Fibroblast of skin of right biceps (primary cell): ENCODE measurements at places on chromosomes 5 and 9.

GRCh38 chr5:162484095-162484494 lies 416.5 kb downstream of the GABRG2 start:
- DNase-seq: no peak

DNA sequence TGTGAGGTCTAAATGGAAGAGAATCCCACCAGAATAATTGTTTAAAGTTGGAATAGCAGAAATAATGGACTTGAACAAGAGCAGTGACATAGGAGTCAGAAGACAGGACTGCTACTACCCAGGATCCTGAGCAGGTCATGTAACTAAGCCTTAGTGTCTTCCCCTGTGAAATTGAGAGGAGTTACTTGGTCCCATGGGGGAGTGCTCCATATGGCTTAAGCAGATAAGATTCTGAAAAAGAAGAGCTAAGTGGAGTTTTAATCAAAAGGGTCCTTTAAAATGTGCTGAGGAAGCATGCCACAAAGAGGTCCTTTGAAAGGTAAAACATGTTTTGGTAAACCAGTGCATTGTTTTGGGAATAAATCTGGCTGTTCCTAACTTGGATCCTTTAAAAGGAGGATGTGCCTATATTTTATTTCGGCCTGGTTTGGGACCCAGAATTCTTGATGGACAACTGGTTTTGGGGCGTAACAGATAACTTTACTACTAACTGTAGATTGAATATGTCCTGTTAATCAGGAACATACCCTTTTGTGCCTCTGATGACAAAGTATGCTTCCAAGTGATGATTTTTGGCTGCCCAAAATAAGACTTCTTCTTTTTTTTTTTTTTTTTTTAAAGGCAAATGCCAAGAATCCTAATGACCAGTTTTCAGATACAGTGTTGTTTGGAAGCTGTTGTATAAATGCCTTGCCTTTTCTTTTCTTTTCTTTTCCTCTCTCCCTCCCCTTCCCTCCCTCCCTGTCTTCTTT lies 5.7 kb downstream of the RCL1 start:
- no peak for DNase-seq

DNA sequence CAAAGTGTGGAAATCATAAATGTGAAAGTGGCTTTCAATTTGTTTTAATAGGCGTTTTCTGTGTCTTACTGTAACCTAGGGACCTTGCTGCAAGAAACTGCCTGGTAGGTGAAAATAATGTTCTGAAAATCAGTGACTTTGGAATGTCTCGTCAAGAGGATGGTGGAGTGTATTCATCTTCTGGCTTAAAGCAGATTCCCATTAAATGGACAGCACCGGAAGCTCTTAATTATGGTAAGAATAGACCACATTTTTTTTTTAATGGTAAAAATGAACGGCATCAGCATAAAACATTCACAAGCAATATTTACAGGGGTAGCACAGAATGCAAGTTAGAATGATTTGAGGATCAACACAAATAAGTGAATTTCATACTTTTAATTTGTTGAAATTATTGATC lies 229.1 kb downstream of the PJA2 start:
- no peak for DNase-seq

- DNase-seq: peak; percentile 75
Observed at GRCh38 chr5:109705596-109705995, 15.9 kb downstream of the MAN2A1 start.

GRCh38 chr9:136546697-136547501 lies 1.1 kb upstream of the NOTCH1 start:
- no peak for DNase-seq
